ENCODE measurements at places on chromosomes 3 and 15. TPM values are rescaled to one million over a fixed set of nuclear protein-coding genes. Genes with fewer than 3 reads are reported as not detected.

The BSN gene
- total RNA-seq = 0.67 TPM

DNA sequence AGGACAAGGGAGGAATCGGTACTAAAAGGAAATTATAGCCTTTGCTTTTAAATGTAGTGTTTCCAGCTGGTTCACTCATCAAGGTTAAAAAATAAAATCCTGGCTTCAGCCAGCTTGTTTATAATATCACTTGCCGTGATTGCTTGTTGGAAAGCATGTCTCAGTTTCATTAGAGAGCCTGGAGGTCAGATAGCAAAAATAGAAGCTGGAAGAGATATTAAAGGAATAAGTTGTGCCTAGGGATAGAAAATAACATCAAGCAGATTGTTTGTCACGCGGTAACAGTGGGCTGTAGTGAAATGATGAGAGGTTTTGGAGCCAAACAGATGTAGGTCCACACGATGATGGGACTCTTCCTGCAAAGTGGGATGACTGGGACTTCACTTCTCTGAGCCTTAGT is 17.7 kb upstream of the SLMAP start:
- no peak overlapping the region for H3K27ac ChIP-seq
- H3K4me1 ChIP-seq = no peaks in the 10 kb centered on the region
- H3K4me3 ChIP-seq = no peak overlapping the region
- H3K36me3 ChIP-seq = no peaks in the 10 kb centered on the region

The PDIA5 gene
- 19.1 TPM for total RNA-seq

DNA sequence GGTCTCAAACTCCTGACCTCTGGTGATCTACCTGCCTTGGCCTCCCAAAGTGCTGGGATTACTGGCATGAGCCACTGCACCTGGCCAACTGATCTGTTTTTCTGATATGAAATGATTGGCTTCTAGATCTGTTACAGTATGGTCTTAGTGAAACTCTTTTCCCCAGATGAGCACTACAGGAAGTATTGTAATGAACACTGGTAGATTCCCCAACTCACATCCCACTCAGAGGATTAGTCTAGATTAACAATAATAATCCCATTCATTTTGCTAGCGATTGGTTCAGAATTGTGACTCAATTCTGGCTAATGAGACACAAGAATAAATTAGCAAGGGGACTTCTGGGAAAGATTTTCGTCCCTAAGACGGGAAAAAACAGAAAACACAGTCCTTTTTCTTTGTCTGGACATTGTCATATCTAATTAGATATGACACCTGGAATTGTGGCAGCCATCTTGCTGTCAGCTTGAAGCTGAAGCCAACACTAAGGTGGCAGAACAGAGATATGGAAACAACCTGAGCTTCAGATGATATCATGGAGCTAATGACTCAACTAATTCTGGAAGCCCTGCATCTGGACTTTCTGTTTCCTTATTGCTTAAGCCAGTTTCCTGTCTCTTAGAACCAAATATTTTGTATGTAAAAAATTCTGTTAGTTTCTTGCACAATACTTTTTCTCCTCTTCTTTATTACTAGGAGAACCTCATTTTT is 17.4 kb upstream of the NPTN start:
- H3K36me3 ChIP-seq = no peaks in the 10 kb centered on the region
- no peaks in the 10 kb centered on the region for H3K27me3 ChIP-seq
- H3K4me1 ChIP-seq = peaks cover 31% of the 10 kb centered on the region
- H3K27ac ChIP-seq = no peak overlapping the region

The PP2D1 gene
- total RNA-seq = not detected

- no peak overlapping the region for H3K4me3 ChIP-seq
- peaks cover 7% of the 10 kb centered on the region for H3K4me1 ChIP-seq
- no peak for DNase-seq
- H3K27me3 ChIP-seq = no peaks in the 10 kb centered on the region
- peak overlapping the region; percentile 43 for H3K27ac ChIP-seq
Observed at GRCh38 chr3:141449424-141449823, 37.4 kb upstream of the RASA2 start.

DNA sequence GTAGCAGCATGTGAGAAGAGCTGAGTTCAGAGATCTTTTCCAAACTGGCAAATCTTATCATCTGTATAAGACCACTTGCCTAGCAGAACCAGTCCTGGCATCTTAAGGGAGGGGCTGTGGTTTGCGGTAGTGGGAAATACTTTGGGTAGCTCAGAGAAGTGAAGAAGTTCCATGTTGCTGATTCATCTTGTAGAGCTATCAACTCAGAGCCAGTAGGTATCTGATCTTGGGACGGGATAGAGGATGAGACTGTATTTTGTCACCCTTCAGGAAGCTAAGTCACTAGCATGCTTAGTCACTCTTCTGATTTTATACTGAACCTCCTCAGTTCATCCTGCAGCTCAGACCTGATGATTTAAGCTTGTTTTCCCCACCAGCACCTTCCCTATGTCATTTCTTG is 211.4 kb downstream of the NR1D2 start:
- H3K27me3 ChIP-seq = peaks cover 3% of the 10 kb centered on the region
- DNase-seq = no peak
- no peaks in the 10 kb centered on the region for H3K36me3 ChIP-seq
- H3K4me1 ChIP-seq = peaks cover 42% of the 10 kb centered on the region

DNA sequence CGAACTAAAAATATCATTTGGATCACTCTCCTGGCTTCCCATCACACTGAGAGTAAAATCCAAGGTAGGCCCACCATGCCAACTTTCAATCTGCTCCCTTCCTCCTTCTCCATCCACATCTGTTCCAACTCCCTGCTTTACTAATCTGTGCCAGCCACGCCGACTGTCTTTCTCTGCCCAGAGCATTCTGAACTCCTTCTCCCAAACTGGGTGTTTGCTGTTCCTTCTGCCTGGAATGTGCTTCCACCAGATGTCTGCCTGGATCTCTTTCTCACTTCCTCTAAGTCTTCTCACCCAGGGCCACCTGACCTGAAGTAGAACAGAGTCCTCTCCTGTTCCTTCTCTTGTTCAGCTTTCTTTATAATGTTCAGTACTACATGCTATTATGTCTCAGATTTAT is 5.6 kb upstream of the ARL8B start:
- H3K27me3 ChIP-seq = no peaks in the 10 kb centered on the region
- no peak overlapping the region for H3K4me3 ChIP-seq
- H3K4me1 ChIP-seq = no peaks in the 10 kb centered on the region
- H3K27ac ChIP-seq = no peak overlapping the region

The HGD gene
- total RNA-seq = 0.29 TPM

The IQCH gene
- total RNA-seq = 1.6 TPM

DNA sequence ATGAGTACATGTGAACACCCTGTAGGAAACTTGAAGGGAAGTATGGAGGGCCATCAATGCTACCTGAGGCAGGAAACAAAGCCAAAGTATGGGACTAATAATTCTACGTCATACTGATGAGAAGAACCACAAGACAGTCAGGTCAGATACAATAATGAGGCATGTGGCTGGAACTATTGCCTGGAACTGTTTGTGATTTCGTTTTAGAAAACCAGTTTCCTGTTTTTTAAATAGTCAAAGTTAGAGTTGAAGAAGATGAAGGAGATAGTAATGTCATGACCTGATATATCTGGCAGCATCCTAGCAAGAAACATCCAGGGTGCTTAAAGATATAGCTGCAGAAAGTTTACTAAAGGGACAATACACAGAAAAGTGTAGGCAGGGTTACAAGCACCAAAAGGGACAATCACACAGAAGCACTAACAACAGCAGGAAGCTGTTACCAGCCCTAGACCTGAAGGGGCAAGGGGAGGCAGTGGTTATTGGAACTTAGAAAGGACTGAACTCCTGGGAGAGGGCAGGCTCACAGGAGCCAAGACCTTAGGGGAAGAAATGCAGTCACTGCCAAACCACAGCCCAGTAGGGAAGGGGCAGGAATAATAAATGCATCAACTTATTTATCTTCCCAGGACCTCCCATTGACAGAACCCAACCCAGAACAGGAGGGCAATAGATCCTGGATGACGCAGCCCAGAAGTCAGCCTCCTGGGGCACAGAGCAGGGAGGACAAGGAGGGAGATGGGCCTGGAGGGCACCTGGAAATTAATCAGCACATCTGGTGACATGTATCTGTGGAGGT is 302.1 kb upstream of the STT3B start:
- H3K27me3 ChIP-seq = no peaks in the 10 kb centered on the region
- DNase-seq = no peak
- peaks cover 13% of the 10 kb centered on the region for H3K4me1 ChIP-seq
- H3K36me3 ChIP-seq = no peaks in the 10 kb centered on the region

The MAP6D1 gene
- 6.4 TPM for total RNA-seq

DNA sequence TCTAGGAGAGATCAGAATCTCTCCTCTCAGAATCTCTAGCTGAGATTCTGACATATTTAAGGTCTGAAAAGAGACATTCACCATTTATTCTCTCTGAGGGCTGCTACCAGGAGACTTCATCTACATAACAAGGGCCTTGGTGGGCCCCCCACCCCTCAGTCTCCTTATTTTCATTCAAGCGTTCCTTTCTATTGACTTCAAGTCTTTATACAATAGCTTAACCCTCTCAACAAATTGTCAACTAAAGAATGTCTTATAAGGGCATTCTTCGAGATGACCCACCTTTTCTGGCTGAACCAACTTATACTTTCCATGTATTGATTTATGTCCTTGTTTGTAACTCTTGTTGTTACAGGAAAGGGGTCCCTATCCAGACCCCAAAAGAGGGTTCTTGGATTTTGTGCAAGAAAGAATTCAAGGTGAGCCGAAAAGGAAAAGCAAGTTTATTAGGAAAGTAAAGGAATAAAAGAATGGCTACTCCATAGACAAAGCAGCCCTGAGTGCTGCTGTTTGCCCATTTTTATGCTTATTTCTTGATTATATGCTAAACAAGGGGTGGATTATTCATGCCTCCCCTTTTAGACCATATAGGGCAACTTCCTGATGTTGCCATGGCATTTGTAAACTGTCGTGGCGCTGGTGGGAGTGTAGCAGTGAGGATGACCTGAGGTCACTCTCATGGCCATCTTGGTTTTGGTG is 209.5 kb upstream of the ALCAM start:
- H3K36me3 ChIP-seq = no peaks in the 10 kb centered on the region
- H3K27me3 ChIP-seq = peaks cover 8% of the 10 kb centered on the region
- no peak overlapping the region for H3K4me3 ChIP-seq
- no peak overlapping the region for H3K27ac ChIP-seq
- no peak for DNase-seq

- no peak overlapping the region for H3K4me3 ChIP-seq
- H3K27me3 ChIP-seq = no peaks in the 10 kb centered on the region
- H3K27ac ChIP-seq = peak overlapping the region; percentile 93
- H3K4me1 ChIP-seq = peaks cover 78% of the 10 kb centered on the region
- no peak for DNase-seq
- H3K36me3 ChIP-seq = peaks cover 25% of the 10 kb centered on the region
Observed at GRCh38 chr3:158774965-158775364, 26.9 kb upstream of the MFSD1 start.

The FMN1 gene
- total RNA-seq = 1.6 TPM

The PLSCR2 gene
- total RNA-seq = 0.31 TPM

The MRPS22 gene
- 36.3 TPM for total RNA-seq

DNA sequence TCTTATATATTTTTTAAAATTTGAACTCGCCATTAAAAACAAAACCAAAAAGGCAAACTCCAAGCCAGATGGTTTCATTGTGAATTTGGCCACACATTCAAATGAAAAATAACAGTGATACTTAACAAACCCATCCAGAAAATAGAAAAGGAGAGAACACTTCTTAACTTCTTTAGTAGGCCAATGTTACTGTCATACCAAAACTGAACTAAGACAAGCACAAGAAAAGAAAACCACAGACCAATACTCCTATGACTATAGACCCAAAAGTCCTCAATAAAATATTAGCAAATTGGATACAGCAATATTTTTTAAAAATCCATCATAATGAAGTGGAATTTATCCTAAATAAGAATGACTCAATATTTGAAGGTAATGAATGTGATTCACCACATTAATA is 73.5 kb upstream of the ALDH1A3 start:
- no peak overlapping the region for H3K27ac ChIP-seq
- no peak for DNase-seq
- no peaks in the 10 kb centered on the region for H3K27me3 ChIP-seq
- H3K4me3 ChIP-seq = no peak overlapping the region
- no peaks in the 10 kb centered on the region for H3K36me3 ChIP-seq
- no peaks in the 10 kb centered on the region for H3K4me1 ChIP-seq

GRCh38 chr15:57284535-57284934 is 91.8 kb upstream of the CGNL1 start:
- H3K27ac ChIP-seq = peak overlapping the region; percentile 2
- H3K4me1 ChIP-seq = no peaks in the 10 kb centered on the region
- H3K4me3 ChIP-seq = no peak overlapping the region
- peaks cover 44% of the 10 kb centered on the region for H3K36me3 ChIP-seq
- no peaks in the 10 kb centered on the region for H3K27me3 ChIP-seq
- DNase-seq = no peak

DNA sequence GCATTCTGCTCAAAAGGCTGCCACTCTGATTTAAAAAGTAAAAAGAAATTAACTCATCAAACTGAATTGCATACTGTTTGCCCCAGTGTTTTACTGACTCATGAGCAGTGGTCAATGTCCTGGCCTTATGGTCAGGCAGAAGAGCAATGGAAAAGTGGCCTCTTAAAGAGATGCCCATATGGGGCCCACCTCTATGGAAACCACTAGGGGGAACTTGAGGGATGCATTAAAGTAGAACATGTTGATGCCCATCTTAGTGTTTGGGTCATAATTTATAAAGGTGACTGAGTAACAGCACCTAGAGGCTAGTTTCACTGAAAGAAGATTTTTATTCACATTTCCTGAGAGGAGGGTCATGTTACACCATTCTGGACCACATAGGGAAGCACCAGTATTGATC is 66.5 kb upstream of the RNU6-1 start:
- no peak for DNase-seq
- H3K36me3 ChIP-seq = peaks cover 12% of the 10 kb centered on the region
- H3K27ac ChIP-seq = no peak overlapping the region
- no peak overlapping the region for H3K4me3 ChIP-seq
- no peaks in the 10 kb centered on the region for H3K4me1 ChIP-seq

The SEMA3G gene
- total RNA-seq = 0.66 TPM

The ADAMTS9 gene
- total RNA-seq = 129 TPM

- peaks cover 44% of the 10 kb centered on the region for H3K36me3 ChIP-seq
- no peak for DNase-seq
- H3K27ac ChIP-seq = no peak overlapping the region
- no peaks in the 10 kb centered on the region for H3K4me1 ChIP-seq
- no peak overlapping the region for H3K4me3 ChIP-seq
Observed at GRCh38 chr3:132522353-132522752, 74.7 kb upstream of the ACKR4 start.

- H3K27ac ChIP-seq = no peak overlapping the region
- DNase-seq = no peak
- H3K27me3 ChIP-seq = peaks cover under 1% of the 10 kb centered on the region
- H3K4me3 ChIP-seq = no peak overlapping the region
- peaks cover 2% of the 10 kb centered on the region for H3K4me1 ChIP-seq
- H3K36me3 ChIP-seq = peaks cover 4% of the 10 kb centered on the region
Observed at GRCh38 chr15:52252781-52253180, 42.8 kb downstream of the MYO5C start.

GRCh38 chr15:36722555-36722954 is 143.1 kb downstream of the CDIN1 start:
- H3K36me3 ChIP-seq = peaks cover 31% of the 10 kb centered on the region
- DNase-seq = no peak
- no peaks in the 10 kb centered on the region for H3K27me3 ChIP-seq
- no peak overlapping the region for H3K4me3 ChIP-seq
- no peak overlapping the region for H3K27ac ChIP-seq
